Stimulated activated CD4-positive, alpha-beta T cell treated with anti-CD3 and anti-CD28 coated beads, Interleukin-1b, Interleukin-23, amount 100 ng/mL, for 1 hour (primary cell): ENCODE measurements at places on chromosomes 5 and 9.

DNA sequence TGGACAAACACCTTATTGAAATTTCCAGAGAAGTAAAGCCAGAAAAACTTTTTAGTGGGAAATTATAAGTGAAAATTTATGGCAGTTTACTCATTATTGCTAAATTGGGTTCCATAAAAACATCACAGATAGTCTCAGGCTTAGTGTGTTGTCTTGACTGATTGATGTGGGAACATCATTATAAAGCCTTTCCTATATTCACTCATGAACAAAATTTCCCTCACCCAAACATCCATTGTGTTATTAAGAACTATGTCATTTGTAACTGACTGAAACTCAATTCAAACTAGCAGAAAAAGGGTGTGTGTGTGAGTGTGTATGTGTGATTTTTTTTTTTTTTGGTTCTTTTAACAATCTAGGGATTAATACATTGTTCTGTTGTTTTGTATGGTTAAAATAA is 143.7 kb upstream of the SEMA6A start:
- DNase-seq: no peak

- DNase-seq: no peak
Measured at GRCh38 chr9:71025201-71025600, 96.2 kb downstream of the TRPM3 start.

GRCh38 chr9:106648799-106649198 is 214.2 kb upstream of the ZNF462 start:
- DNase-seq: no peak

- DNase-seq: no peak
Measured at GRCh38 chr5:112121258-112121657, 297.8 kb downstream of the EPB41L4A start.

DNA sequence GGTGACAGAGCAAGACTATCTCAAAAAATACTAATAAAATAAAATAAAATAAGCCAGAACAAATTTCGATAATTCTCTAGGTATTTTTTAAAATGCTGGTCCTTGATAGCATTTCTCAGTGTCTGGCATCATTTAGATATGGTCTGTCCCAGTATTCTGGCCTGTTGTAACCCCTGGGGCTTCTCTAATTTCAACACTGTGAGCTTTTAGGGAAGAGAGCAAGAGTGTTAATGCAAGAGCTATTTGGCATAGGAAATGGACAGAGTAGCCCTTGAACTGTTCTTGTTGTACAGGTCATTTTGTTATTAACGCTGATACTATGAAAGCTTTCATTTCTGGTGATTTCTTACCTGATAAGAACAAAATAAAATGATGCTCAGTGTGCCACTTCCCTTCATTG is 112.2 kb upstream of the ZNF608 start:
- no peak for DNase-seq

DNA sequence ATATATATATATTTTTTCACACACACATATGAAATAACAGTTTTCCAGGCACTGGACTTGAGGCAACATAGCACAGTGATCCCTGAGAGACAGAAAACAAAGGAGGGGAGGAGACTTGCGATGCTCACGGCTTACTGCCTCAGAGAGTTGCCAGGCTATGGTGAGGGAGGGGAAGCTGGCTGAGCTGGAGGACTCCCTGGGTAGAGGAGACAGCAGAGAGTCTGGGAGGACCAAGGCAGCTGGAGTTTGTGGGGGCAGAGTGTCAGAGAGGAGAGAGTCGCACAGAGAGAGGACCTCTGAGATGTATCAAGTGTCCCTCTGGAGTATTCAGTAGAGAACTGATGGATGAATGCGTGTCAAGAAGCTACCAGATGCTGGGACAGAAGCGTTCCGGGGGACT is 23.1 kb upstream of the QSOX2 start:
- DNase-seq: no peak

DNA sequence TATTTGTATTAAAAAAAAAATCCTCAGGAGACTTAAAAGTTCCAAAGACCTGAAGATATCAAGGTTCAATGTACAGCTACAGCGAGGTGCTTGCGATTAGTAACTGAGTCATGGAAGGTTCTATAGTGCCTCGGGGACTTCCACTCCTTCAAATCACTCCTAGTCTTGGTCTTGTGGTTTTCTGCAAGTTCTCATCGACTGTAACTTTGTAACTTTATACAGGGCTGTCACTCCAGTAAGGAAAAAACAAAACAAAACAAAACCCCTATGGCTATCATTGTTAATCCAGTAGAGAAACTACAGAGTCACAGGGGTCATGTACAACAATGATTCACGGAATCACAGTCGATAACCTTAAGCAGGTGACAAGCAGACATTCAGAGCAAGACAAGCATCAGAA is 39.8 kb upstream of the SELENOP start:
- no peak for DNase-seq

DNA sequence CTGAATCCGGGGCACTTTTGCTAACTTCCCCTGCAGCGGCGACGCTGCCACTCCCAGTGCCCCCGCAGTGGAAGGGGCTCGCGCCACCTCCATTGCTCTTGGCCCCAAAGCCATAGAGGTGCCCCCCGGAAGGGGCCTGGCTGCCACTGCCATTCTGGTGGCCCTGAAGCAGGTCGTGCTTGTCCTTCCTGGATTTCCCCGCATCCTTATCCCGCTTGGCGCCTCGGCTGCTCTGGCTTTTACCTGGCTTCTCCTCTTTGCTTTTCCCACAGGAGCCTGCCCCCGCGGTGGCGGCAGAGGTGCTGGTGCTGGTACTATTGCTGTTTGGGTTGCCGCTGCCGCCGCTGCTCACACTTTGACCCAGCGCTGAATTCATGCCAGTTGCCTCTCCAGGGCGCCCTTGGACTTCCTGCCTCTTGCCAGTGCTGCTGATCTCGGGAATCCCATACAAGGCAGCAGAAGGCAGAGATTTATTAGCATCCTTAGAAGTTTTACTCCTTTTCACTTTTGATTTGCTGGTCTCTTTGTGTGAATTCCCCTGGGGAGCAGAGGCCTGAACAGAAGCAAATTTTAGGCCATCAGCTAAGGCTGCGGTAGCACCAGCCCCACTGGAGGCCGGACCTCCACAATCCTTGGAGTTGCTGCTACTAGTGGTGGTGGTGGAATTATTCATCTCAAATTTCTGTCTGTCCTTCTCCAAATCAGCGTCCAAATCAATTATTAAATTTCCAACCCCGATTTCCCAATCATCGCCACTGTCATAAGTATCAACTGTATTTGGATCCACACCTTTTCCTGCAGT is 2.1 kb downstream of the ZNF608 start:
- DNase-seq: no peak

DNA sequence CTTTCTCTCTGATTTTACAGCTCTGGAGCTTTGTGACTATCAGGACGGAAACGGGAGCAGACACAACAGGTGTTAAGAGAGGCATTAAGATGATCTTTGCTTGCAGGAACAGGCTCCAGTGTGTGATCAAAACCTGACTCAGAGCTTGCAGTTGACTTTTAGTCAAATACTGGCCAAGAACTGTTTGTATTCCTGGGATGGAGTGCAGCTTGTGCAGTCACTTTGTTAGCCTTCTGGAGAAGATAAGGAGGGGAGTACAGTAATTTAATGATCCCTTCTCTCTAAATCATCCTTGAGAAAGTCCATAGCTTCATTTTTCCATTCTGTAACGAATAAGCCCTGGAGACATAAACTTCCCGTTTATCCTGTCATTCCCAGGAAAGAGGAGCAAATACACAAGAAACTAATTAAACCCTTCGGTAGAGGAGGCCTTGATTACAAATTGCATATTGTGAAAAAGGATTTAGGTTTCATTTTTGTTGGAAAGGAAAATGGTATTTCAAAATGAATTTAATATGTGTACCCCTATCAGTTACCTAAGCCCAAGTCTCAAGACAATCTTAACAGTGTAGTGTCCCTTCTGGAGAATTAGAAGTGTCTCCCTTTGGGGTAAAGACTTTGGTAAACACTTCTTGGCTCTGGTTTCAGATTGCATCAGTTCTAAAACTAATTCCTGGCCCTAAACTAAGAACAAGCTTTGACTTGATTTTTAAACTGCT is 3.1 kb upstream of the STOM start:
- no peak for DNase-seq

- no peak for DNase-seq
Measured at GRCh38 chr5:128464596-128464995, 73.4 kb downstream of the FBN2 start.

DNA sequence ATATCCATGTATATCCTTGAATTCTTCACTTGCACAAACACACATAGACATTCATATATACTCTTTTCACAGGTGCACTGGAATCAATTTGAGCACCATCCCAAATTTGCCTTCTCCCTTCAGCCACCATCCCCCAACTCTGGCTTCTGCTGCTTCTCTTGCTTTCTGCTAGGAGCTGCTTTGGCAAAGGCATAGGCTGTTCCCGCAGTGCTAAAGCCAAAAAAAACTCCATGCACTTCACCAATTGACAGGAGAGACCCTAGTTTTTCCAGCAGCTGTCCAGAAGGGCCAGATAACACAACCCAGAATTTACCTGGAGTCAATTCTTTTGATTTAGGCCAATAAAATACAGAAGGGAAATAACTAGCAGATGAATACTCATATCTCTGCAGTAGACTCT is 251.3 kb downstream of the NR2F1-AS1 start:
- DNase-seq: no peak

- no peak for DNase-seq
Measured at GRCh38 chr5:150636391-150637244, 3.8 kb upstream of the SYNPO start.

DNA sequence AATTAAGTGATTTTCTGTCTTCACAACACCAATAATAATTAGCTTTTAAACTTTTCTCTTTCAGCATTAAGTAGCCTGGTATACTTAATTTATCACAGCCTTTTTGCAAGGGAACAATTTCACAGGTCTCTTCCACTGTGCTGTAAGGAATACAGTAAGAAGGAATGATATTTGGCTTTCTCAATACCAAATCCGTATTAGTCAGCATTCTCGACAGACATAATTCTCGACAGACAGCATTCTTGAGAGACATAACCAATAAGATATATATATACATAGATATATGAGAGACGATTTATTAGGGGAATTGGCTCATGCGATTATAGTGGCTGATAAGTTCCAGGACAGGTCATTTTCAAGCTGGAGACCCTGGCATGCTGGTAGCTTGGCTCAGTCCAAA is 18.0 kb downstream of the PRKAA1 start:
- DNase-seq: no peak

GRCh38 chr5:179292202-179292601 is 53.1 kb downstream of the ADAMTS2 start:
- no peak for DNase-seq

GRCh38 chr9:89608641-89609335 is 4.0 kb downstream of the GADD45G start:
- DNase-seq: no peak

GRCh38 chr9:92254381-92255337 is 38.8 kb downstream of the IARS1 start:
- no peak for DNase-seq

- DNase-seq: no peak
Measured at GRCh38 chr9:93814077-93814956, 140.8 kb downstream of the BARX1 start.

DNA sequence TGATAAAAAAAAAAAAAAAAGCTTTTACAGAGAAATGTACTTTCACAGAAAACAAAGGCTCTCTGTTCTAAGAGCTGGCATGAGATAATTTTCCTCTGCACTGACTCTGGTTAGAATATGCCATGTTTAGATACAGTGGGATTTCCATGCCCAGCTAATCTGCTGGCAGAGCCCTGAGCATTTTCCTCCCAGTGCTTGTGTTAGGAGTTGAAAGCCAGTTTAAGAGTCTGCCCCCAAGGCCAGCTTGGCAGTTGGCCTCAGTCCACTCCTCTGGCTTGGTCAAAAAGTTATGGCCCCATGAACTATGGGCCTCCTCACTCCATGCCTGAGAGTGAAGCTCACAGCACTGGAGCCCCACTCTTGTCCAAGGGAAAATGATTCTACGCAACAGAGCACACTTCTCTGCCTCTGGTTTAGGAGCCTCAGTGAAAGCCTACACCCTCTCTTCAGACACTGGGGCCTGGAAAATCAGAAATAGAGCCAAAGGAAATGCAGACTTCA is 21.9 kb downstream of the MOCS2 start:
- DNase-seq: no peak

DNA sequence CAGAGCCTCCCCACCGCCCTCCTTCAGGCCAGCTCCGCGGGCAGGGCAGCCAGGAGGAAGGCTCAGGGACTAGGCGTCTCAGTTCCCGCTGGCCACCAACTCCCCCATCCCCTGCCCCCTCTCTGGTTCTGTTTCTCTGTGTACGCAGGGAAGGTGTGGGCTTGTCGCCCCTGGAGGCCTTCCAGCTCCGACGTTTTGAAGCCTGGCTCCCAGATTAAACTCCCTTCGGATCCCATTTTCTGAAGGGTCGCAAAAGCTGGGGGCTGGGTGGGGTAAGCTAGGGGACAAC is 346 bp downstream of the ATOX1 start:
- DNase-seq: no peak

- DNase-seq: no peak
Measured at GRCh38 chr5:128228008-128228407, 144.4 kb downstream of the SLC12A2 start.

- no peak for DNase-seq
Measured at GRCh38 chr5:177598477-177598876, 1.5 kb upstream of the B4GALT7 start.

- DNase-seq: no peak
Measured at GRCh38 chr5:147216552-147217154, 18.2 kb upstream of the STK32A start.

DNA sequence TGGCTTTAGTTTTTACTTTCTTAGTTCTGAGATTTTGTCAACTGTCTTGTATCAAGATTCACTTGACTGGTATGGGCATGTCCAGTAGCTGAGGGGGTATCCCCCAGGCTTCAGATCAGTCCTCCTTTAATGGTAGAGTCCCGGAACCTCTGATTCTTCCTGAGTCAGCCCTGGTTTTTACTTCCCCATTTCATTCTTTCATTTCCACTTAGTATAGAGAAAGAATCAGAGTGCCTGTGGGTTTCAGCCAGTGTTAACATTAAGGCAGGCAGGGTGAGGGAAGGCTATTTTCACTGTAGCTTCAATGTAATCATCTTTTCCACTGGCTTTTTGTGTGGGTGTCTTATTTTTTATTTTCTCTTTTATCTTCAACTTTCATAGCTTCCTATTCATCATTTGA is 8.3 kb upstream of the COMMD10 start:
- no peak for DNase-seq

GRCh38 chr5:143402553-143403333 is 743 bp downstream of the NR3C1 start:
- no peak for DNase-seq

DNA sequence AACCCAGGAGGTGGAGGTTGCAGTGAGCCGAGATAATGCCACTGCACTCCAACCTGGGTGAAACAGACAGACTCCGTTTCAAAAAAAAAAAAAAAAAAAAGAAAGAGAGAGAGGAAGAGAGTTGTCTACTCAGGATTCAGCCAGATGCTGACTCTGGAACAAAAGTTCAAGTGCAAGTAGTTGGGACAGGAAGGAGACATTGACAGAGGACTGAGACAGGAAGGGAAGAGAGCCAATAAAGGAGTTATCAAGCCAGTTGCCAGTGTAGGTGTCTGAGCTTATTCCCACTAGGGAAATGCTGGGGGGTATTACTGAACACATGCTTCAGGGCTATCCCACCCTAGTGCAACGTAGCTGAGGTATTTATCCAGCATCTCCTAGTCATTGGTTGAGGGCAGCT is 147.7 kb upstream of the SLC1A3 start:
- DNase-seq: no peak
